ENCODE measurements at places on chromosomes 7 and 10. TPM values are rescaled to one million over a fixed set of nuclear protein-coding genes. Genes with fewer than 3 reads are reported as not detected.
A peak's percentile ranks its signal among the peaks of the same experiment; 100 is the strongest.

SLC26A3 gene
- total RNA-seq: not detected

PROSER2 gene
- 3.0 TPM for total RNA-seq

H2BK1 gene
- not detected for total RNA-seq

GRCh38 chr7:94394437-94395140, at the start of gene COL1A2:
Gene COL1A2, plus strand, starts transcription at chr7:94394895. Its CDS starts 137 bp downstream, at chr7:94395032.
- peak; percentile 96 for DNase-seq

DNA sequence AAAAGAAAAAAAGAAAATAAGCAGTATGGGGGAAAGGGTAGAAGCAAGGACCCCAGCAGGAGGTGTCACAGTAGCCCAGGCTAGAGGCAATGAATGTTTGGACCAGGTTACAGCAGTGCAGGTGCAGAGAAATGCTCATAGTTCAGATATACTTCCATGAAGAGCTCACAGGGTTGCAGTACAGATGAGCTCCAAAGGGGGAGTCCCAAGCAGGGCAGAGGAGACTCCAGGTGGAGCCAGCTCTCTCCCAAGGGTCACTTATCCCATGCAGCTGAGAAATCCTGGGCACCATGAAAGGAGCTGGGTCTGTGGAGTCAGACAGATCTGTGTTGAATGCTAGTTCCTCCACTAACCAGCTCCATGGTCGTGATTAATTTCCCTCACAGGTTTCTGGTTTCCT, 174.9 kb downstream of the C7orf25 start:
- DNase-seq: no peak

- DNase-seq: no peak
Measured at GRCh38 chr7:15167912-15168311, 265.4 kb upstream of the DGKB start.

DNA sequence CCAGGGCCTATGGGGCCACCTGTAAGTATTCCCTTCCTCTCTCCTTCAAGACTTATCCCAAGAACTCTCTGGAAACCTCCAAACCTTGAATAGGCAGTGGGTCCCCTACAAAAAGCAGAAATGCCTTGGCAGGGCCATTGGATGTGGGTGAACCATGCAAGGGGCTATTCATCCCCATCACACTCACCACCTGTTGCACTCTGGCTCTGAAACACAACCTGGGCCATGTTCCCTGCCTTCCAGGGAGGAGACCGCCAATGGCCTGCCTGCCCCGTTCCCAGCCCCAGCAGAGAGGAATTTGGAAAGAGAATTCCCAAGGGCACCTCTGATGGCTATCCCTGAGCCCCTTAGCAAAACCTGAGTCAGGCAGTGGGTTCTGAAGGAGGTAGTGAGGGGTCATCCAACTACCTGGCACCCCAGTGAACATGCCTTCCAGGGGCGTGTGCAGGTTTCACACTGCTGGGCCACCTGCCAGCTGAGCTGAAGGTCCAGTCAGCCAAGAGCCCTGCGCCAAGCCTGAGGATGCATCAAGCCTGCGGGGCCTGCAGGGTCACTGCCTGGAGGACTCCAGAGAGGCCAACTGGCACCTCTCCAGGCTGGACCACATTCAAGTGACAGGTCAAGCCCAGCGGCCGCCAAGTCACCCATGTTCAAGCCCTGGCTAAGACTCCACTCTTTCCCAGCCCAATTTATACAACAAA, 101.3 kb downstream of the COL13A1 start:
- DNase-seq: no peak
